ENCODE measurements at places on chromosomes 5 and 9.

- DNase-seq: no peak
Observed at GRCh38 chr5:132666310-132667123, 7.3 kb upstream of the IL4 start.

DNA sequence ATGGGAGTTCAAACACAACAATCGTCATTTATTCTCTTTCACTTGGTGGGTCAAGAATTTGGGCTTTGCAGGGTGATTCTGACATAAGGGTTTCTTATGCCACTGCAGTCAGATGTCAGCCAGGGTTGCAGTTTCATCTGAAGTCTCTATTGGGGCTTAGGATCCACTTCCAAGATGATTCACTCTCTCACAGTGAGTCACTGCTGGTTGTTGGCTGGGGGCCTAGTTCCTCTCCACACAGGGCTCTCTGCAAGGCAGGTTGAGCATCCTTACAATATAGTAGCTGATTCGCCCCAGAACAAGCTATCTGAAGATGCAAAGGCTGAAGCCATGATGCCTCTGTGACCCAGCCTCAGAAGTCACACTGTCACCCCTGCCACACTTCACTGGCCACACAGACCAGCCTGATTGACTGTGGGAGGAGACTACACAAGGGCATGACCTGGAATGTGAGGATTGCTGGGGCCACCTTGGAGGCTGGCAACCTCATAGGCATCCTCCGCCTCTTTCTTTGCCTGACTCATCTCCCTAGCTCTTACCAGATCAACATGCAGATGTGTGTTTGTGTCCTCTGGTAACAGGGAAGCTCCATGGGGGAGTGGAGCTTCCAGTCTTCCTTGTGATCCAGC is 4.5 kb upstream of the CARD19 start:
- DNase-seq: no peak

GRCh38 chr5:3142261-3143027 is 391.0 kb upstream of the IRX2 start:
- no peak for DNase-seq

GRCh38 chr9:123561046-123561445 is 205.0 kb downstream of the CRB2 start:
- no peak for DNase-seq

DNA sequence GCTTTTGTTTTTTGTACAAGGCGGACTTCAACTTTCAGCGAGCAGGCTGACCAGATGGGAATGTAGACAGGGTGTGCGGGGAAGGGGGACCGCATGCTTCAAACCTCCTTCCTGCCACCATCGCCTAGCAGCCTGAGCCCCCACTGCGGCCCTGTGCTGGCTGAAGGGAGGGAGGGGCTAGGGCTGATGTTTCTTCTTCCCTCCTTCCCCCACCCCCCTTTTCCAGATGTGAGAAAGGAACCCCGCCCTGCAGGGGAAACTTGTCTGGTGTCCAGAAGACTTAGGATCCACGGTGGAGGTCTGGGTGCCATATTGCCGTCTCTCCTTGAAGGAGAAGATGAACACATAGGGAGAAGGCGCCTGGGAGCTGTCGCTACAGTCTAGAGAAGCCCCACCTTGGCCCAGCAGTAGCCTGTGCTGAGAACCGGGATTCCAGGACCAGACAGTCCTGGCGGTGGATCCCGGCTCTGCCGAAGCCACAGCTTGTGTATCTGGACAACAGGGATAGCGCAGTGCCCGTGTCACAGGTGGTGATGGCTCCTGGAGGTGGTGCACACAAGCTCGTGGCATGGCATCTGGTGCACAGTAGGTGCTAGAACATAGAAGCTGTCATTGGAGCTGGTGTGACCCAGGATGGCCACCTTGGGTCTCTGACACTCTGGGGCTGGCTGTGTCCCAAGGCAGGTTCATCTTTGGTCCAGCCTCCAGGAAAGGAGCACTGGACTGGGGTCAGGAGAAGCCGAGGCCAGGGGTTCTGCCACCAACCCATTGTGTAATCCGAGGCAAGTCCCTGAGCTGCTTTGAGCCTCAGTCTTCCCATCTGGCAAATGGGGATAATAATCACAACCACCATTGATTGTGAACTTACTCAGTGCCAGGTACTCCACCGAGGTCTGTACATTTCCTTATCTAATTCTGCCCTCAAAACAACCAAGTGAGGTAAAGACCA is 205.6 kb downstream of the C9orf50 start:
- no peak for DNase-seq

- no peak for DNase-seq
Observed at GRCh38 chr5:84292000-84292642, 92.6 kb downstream of the EDIL3 start.

- no peak for DNase-seq
Observed at GRCh38 chr9:111994831-111995458, 98.3 kb downstream of the UGCG start.

DNA sequence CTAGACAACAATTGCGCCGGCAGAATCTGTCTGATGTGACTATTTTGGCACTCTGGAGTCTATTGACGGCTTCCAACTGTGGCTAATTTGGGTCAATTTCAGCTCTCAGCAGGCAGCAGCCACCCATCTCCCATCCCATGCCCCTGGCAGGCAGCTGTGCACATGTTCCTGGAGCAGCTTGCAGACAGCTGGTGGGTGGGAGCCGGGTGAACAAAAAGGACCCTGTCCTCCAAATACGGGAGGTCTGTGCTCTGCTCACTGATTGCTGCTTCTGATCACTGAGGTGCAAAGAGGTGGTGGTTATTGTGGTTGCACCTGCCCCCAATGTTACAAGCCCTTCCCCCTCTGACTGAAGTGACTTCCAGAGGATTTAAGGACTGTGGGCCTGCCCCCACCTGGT is 45.0 kb upstream of the N4BP3 start:
- no peak for DNase-seq

GRCh38 chr5:139341187-139341688 is 416 bp upstream of the PAIP2 start:
- no peak for DNase-seq

GRCh38 chr5:9188131-9188530 is 357.7 kb downstream of the SEMA5A start:
- no peak for DNase-seq

- no peak for DNase-seq
Observed at GRCh38 chr5:133942614-133943474, 25.6 kb downstream of the C5orf15 start.

DNA sequence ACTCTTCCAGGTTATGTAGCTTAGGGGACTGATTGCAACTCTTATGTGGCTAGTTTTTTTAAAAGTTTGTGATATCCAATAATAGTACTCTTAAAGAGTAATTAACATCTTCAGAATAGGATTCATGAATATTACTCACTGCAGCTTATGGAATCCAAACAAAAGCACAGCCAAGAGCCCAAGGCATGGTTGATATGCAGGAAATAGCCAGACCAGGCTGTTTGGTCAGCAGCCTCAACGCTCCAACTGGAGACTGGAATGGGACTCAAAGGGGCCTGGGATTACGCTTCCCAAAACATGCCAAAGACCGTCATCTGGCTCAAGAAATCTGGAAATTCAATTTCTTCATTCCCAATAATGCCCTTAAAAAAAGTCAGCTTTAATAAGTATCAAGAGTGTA is 268.6 kb downstream of the SEC61B start:
- DNase-seq: no peak

DNA sequence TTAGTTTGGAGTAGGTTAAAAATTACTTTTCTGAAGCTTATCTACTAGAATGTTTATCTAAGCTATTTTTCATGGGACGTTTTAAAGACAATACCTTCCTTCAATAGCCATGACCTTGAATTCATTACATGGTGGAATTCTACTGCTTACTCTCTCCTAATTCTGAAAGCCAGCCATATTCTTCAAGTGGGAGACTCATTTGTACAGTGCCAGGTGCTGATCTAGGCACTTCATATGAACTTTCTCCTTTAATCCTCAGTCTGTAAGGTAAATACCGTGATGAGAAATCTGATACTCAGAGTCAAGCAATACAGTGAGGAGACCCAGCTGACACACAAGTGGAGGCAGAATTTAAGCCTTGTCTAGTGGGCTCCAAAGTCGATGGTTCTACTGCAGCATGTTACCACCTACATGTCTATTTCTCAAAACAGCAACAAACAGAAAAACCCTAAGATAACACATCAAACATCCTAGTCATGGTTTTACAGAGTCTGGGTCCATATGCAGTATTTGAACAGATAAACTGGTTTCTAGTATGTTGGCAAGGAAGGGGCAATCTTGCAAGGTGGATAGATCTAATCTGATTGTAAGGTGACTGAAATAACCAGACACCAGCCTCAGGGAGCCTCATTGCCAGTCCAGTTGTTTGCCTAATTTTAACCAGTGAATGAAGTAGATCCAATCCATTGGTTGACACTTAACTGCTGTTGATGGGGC is 243.7 kb downstream of the PIK3R1 start:
- DNase-seq: no peak

GRCh38 chr5:60540856-60541805 is 158.8 kb downstream of the DEPDC1B start:
- DNase-seq: no peak

DNA sequence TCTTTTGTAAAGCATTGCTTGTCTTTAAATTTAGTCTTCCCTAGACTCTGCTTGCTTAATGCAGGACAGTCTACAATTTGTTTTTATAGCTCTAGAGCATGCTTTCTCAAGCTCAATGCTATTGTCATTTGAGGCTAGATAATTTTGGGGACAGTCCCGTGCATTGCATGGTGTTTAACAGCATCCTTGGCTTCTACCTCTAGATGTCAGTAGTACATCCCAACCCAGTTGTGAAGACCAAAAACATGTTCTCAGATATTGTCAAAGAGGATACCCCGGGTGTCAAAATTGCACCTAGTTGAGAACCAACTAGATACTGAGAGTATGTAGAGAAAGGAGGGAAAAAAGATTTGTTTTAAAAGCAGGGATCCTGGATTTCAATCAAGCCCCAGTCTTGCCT is 277.5 kb downstream of the CEMIP2 start:
- no peak for DNase-seq

GRCh38 chr5:75843319-75843718 is 126.1 kb upstream of the POC5 start:
- DNase-seq: no peak

GRCh38 chr5:116573279-116573701 is 1.3 kb downstream of the SEMA6A start:
- DNase-seq: peak; percentile 30

GRCh38 chr5:135690466-135690865 is 111.7 kb upstream of the CXCL14 start:
- DNase-seq: no peak

DNA sequence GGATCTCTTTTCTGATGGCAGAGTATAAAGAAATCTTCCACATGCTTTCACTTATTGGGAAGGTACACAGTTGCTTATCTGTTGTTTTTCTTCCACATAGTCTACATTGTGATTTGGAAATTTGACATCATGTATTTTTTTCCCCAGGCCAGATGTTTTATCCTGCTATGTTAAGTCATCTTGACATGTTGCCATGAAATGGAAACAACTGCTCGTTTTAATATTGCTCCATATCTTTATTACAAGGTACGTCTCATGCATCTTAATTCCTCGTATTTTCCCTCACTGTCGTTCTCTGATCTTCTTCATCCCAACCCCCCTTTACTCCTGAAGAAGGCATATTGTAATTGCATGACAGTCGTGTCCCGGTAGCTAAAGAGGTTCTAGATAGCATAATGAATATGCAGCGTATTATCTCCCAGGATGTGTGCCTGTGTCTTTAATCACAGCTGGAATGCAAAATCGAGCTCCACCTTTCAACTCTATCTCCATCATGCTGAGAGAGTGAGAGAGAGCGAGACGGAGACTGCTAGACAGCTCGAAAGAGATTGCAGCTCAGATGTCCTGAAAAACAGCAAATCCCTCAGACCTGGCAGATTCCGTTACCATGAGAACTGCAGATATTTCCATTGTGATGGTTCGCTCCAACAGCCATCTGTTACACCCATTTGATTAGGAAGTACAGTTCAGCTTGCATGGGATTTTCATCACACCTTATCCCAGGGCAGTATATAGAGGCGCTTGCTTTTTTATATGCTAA is 281.7 kb downstream of the TMEM38B start:
- DNase-seq: no peak

- DNase-seq: no peak
Observed at GRCh38 chr9:70971723-70972122, 149.7 kb downstream of the TRPM3 start.

- DNase-seq: no peak
Observed at GRCh38 chr9:19741178-19741577, 47.7 kb downstream of the SLC24A2 start.

DNA sequence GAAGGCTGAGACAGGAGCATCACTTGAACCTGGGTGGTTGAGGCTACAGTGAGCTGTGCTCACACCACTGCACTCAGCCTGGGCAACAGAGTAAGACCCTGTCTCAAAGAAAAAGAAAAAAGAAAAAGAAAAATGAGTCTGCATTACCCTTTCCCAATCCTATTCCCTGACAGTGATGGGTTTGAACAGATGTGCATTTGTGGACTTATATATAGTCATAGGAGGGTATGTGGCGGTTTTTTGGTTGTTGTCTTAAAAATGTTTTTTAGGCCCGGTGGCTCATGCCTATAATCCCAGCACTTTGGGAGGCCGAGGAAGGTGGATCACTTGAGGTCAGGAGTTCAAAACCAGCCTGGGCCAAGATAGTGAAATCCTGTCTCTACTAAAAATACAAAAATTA is 13.4 kb downstream of the HDHD3 start:
- no peak for DNase-seq

DNA sequence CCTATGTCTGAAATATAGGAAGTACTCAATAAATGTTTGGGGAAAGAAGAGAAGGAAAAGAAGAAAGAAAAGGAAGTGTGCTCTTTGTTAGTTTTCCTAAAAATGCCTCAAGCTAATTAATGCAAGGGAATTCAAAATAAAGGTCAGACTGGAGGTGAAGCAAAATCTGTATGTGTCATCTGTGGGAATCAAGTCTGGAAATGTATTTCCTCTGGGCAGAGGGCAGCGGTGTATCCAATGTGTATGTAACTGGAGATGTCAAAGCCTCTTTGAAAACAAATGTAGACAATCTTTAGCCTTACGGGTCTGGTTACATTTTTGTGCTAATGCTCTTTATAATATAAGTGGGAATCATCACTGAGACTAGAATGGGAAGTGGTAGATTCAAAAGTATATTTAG is 471.4 kb downstream of the MAN2A1 start:
- DNase-seq: no peak

DNA sequence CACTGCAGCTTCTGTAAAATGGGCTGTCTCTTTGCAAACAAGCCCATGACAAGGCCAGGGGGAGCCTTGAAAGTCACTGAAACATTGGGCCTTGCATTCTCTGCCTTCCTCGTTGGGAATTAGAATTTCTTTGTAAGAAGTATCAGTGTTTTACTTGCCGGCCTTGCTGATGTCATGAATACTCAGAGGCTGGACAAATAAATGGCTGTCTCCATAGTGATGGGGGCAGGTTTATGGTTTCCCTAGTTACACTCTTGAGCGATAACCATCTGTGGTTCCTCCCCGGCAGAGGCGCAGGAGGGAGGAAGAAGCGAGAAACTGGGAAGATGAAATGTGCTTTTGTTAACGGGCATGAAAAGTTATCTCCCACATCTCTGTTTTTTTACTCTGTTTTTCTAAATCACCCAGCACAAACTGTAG is 272.7 kb upstream of the PANK3 start:
- DNase-seq: peak; percentile 39

GRCh38 chr9:1980387-1980786 is 34.8 kb upstream of the SMARCA2 start:
- no peak for DNase-seq
